ENCODE measurements at places on chromosomes 16 and 17.

GRCh38 chr16:67652578-67653127, 7.4 kb downstream of the ACD start:
- DNase-seq: no peak

DNA sequence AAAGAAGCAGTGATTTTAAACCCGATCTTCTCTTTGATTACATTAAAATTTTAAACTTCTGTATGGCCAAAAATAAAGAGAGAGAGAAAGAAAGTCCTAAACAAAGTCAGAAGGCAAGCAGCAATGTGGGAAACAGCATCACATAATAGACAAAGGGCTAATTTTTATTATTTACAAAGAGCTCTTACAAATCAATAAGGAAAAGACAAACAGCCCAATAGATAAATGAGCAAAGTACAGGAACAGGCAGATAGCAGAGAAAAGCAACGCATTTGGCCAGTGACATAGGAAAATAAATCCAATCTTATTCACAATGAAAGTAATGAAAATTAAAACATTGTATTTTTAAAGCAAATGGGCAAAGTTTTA, 93.1 kb downstream of the SALL1 start:
- DNase-seq: no peak

GRCh38 chr16:83353241-83353640, 454.5 kb upstream of the HSBP1 start:
- no peak for DNase-seq

DNA sequence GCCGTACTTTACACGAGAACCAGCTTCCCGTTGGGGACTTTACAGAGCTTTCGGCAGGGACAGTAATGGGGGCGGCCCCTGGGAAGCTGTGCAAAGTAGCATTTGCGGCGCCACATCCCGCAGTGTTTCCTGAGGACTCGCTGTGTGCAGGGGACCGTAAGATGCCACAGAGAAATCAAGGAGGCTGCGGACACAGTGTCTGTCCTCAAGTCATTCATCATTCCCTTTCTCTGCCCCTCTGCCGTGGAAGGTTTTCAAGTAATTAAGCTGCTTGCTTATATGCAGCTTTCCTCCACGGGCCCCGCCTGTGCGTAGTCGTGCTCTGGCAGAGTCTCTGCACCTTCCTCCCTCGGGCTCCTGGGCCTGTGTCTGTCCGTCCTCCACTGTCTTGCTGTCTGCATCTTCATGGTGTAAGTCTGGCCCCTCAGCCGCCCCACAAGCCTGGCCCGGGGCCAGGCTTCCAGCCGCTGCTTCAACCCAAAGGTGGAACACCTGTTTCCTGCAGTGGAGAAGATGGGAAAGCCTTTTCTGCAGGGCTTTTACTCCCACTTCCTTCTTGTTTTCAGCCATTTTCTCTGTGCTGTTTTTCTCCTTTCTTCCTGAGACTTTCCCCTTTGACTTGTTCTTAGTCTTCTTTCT, 216.9 kb upstream of the CHMP6 start:
- no peak for DNase-seq

DNA sequence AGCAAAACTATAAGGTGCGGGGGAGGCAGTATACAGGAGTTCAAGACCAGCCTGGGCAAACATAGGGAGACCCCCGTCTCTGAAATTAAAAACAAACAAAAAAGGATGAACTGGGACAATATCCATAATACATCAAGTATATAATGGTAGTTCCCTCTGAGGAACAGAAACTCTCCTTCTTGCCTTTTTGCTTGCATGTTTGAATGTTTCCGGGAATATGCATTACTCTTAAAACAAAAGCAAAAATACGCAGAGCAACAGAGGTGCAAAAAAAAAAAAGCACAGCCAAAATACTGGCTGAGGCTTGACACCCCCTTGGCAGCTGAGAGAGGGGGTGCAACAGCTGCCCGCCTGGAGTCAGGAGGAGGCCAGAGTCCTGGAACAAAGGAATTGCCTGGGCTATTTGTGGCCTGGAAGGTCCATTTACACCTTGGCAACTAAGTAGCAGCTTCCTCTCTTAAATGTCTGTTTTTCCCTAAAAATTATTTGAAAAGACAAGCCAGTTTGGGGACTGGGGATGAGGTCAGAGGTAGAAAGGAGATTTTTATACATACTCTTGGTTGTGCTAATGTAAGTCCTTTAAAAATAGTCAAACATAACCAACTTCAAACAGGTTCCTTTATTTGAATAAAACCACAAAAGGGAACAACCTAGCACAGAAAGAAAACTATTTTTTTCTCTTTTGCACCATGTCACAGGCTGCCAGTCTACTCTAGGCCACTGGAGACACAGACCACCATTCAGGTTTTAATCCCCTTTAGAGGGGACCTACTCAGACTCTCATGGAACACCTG, 19.5 kb downstream of the USP7 start:
- no peak for DNase-seq

GRCh38 chr16:29663016-29663806, at the start of gene SPN:
Gene SPN, plus strand, starts transcription at chr16:29663247. Its CDS starts 482 bp downstream, at chr16:29663729.
- no peak for DNase-seq
